ENCODE measurements at places on chromosomes 7 and 10. TPM values are rescaled to one million over a fixed set of nuclear protein-coding genes. Genes with fewer than 3 reads are reported as not detected.
A peak's percentile ranks its signal among the peaks of the same experiment; 100 is the strongest.

RBAK gene
- total RNA-seq, result 13.6 TPM

CPA4 gene
- total RNA-seq, result 23.6 TPM

ELN gene
- 13.3 TPM for total RNA-seq

CTNNA3 gene
- 0.39 TPM for total RNA-seq

TMEM184A gene
- total RNA-seq, result 0.27 TPM

KLF14 gene
- total RNA-seq, result not detected

- no peak overlapping the region for H3K4me3 ChIP-seq
- H3K27ac ChIP-seq, result no peak overlapping the region
- H3K4me1 ChIP-seq, result no peaks in the 10 kb centered on the region
- no peak for DNase-seq
- H3K27me3 ChIP-seq, result no peaks in the 10 kb centered on the region
- H3K36me3 ChIP-seq, result no peaks in the 10 kb centered on the region
These were observed 109.6 kb downstream of the SFMBT2 start for GRCh38 chr10:7301006-7301778.

- no peaks in the 10 kb centered on the region for H3K36me3 ChIP-seq
- no peak overlapping the region for H3K4me3 ChIP-seq
- no peak overlapping the region for H3K27ac ChIP-seq
- peaks cover 7% of the 10 kb centered on the region for H3K4me1 ChIP-seq
- DNase-seq, result no peak
These were observed 87.3 kb downstream of the C10orf105 start for GRCh38 chr10:71632200-71632820.

GRCh38 chr10:126387041-126387921 is 996 bp downstream of the ADAM12 start:
- peak overlapping the region; percentile 75 for H3K27ac ChIP-seq
- DNase-seq, result peak; percentile 88
- H3K27me3 ChIP-seq, result no peaks in the 10 kb centered on the region
- peaks cover 43% of the 10 kb centered on the region for H3K4me1 ChIP-seq

DNA sequence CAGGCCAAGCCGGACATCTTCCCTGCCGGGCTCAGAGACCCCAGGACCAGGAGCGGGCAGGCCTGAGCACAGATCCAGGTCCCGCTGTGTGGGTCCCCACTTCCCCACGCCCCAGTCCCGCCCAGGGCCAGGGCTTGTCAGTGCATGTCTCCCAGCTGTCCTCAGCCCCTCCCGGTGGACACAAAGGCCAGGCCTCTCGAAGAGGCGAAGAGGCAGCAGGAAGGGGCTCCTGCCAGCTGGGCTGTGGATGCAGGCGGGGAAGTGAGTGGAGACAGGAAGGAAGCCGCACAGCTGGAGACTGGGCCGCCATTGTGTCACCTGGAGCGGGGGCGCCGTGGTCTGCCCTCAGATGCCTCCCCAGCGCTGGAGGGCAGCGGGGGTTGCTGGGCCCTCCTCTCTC is 4.8 kb downstream of the GRIFIN start:
- H3K27ac ChIP-seq, result no peak overlapping the region
- no peaks in the 10 kb centered on the region for H3K36me3 ChIP-seq
- no peak overlapping the region for H3K4me3 ChIP-seq
- no peak for DNase-seq

DNA sequence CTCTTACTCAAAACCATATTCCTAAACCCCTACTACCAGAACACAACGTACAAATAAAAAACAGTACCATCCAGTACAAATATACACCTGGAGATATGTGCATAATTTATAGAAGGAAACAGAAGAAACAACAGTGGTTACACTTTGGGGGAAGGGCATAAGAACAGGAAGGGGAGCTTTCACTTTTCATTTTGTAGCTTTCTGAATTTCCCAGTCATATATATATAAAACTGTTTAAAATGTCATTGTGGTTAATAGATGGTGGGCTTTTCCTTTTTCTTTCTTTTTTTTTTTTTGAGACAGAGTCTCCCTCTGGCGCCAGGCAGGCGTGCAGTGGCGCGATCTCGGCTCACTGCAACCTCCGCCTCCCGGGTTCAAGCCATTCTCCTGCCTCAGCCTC is 47.2 kb downstream of the MALSU1 start:
- DNase-seq, result no peak
- no peaks in the 10 kb centered on the region for H3K27me3 ChIP-seq
- peak overlapping the region; percentile 96 for H3K27ac ChIP-seq
- H3K4me3 ChIP-seq, result no peak overlapping the region
- H3K4me1 ChIP-seq, result peaks cover 70% of the 10 kb centered on the region

- no peaks in the 10 kb centered on the region for H3K27me3 ChIP-seq
- DNase-seq, result no peak
- no peak overlapping the region for H3K4me3 ChIP-seq
- peaks cover 29% of the 10 kb centered on the region for H3K4me1 ChIP-seq
- peaks cover 4% of the 10 kb centered on the region for H3K36me3 ChIP-seq
These were observed 99.8 kb downstream of the KCNMA1 start for GRCh38 chr10:77537720-77538373.

DNA sequence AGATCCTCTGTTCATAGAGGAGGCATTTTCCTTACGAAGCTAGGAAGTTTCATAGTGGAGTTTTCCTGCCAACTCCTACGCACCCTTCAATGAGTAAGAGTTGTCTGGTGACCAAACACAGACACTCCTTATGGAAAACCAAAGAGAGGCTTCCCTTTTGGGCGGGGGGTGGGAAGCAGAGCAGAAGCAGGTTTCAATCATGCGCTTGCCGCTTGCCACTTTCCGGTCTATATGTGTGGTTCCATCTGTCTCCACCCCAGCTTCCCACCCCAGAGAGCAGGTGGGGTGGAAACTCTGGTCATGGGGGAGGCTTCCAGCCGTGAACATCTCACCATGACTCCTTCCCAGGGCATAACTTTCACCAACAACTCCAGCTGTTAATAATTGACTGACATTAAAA is 68.8 kb upstream of the GRB10 start:
- H3K36me3 ChIP-seq, result no peaks in the 10 kb centered on the region
- no peak for DNase-seq
- H3K27ac ChIP-seq, result no peak overlapping the region
- peaks cover 3% of the 10 kb centered on the region for H3K27me3 ChIP-seq
- H3K4me1 ChIP-seq, result no peaks in the 10 kb centered on the region

- no peaks in the 10 kb centered on the region for H3K36me3 ChIP-seq
- H3K4me1 ChIP-seq, result peaks cover 30% of the 10 kb centered on the region
- no peaks in the 10 kb centered on the region for H3K27me3 ChIP-seq
These were observed 102.8 kb upstream of the MBL2 start for GRCh38 chr10:52875336-52875735.

DNA sequence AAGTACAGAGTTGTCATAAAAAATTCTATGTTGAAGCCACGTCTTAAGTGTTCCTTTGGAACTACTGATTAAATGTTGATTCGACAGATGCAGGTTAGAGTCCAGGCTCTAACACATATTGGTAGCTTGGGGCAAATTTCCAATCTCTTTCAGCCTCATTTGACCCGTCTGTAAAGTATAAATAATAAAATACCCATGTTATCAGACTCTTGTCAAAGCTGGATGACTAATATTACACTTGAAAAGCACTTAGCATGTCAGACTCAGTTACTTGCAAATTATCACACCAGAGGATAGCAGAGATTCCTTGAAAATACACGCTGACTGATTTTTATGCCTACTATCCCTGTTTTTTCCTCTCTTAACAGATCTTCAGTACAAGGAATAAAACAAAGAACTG is 18.1 kb upstream of the MACC1 start:
- H3K4me3 ChIP-seq, result no peak overlapping the region
- H3K4me1 ChIP-seq, result peaks cover 12% of the 10 kb centered on the region
- no peaks in the 10 kb centered on the region for H3K27me3 ChIP-seq
- no peaks in the 10 kb centered on the region for H3K36me3 ChIP-seq
- H3K27ac ChIP-seq, result no peak overlapping the region

DNA sequence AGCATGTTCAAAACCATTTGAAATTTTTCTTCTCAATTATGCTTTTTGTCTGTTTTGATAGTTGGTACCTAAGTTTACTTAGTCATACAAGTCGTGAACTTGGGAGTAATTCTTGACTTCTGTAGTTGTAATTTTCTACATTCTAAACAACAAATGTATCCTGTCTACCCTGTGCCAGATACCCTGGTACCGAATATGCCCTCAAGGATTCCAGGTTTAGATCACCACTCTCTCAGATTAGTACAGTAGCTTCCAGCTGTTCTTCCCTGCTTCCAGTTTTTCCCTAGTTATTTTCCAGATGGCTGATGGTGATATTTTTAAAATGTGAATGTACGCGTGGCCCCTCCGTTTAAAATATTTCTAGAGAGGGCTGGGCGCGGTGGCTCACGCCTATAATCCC is 6.5 kb downstream of the STAM start:
- DNase-seq, result no peak
- peak overlapping the region; percentile 92 for H3K27ac ChIP-seq
- H3K27me3 ChIP-seq, result no peaks in the 10 kb centered on the region
- peaks cover 66% of the 10 kb centered on the region for H3K4me1 ChIP-seq
- peak overlapping the region; percentile 18 for H3K4me3 ChIP-seq

- H3K27ac ChIP-seq, result peak overlapping the region; percentile 2
- no peak overlapping the region for H3K4me3 ChIP-seq
- DNase-seq, result no peak
- peaks cover 8% of the 10 kb centered on the region for H3K4me1 ChIP-seq
- peaks cover 14% of the 10 kb centered on the region for H3K27me3 ChIP-seq
These were observed 11.5 kb downstream of the ANKRD22 start for GRCh38 chr10:88840104-88840503.

- H3K4me3 ChIP-seq, result peak overlapping the region; percentile 38
- H3K4me1 ChIP-seq, result peaks cover 16% of the 10 kb centered on the region
- DNase-seq, result no peak
- no peaks in the 10 kb centered on the region for H3K36me3 ChIP-seq
These were observed 271.1 kb downstream of the ADARB2 start for GRCh38 chr10:1465993-1466764.

Data from osteocyte (in vitro differentiated cells).